ENCODE measurements at places on chromosomes 2 and 18. TPM values are rescaled to one million over a fixed set of nuclear protein-coding genes. Genes with fewer than 3 reads are reported as not detected.

- peak; percentile 82 for DNase-seq
Measured at GRCh38 chr2:204357286-204357685, 188.0 kb upstream of the PARD3B start.

- DNase-seq: no peak
Measured at GRCh38 chr2:99643787-99644418, 154.1 kb upstream of the REV1 start.

GRCh38 chr18:63407734-63408133 is 14.5 kb downstream of the VPS4B start:
- DNase-seq: no peak

GRCh38 chr2:48668992-48669391 is 51.3 kb downstream of the GTF2A1L start:
- no peak for DNase-seq

Gene TEX44
- not detected for polyA plus RNA-seq

Gene VWA3B
- 0.61 TPM for polyA plus RNA-seq
